ENCODE measurements at places on chromosomes 1 and 21. TPM values are rescaled to one million over a fixed set of nuclear protein-coding genes. Genes with fewer than 3 reads are reported as not detected.

Gene ITLN2
- total RNA-seq = not detected

Gene TGFBR3
- 7.5 TPM for total RNA-seq

Gene ZMPSTE24
- 21.2 TPM for total RNA-seq

Gene DNASE2B
- total RNA-seq = not detected

Gene SELENBP1
- total RNA-seq = not detected

Gene CD52
- 324 TPM for total RNA-seq

Gene TCHHL1
- total RNA-seq = not detected

Gene MAEL
- 0.29 TPM for total RNA-seq

Gene C4BPB
- 2.2 TPM for total RNA-seq

Gene SPRR4
- not detected for total RNA-seq

DNA sequence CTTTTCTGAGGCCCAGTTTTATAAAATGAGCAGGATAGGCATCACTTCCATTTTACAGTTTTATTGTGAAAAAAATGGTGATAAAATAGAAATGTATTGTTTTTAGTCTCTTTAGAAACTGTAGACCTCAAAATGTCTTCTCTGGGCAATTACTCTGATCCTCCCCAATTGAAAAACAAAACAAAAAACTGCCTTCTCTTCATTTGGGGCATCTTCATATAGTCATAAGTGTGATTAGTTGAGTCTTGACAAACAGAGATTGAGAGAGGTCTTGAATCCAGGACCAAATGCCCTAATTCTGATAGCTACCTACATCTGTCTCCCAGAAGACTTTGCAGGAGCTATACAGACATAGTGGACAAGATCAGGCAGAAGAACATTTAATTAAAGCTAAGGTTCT is 62.9 kb downstream of the LRRC8C start:
- H3K36me3 ChIP-seq = peaks cover 70% of the 10 kb centered on the region
- H3K27ac ChIP-seq = peak overlapping the region; percentile 65
- peaks cover 88% of the 10 kb centered on the region for H3K4me1 ChIP-seq
- no peak for DNase-seq
- no peak overlapping the region for H3K4me3 ChIP-seq
- no peaks in the 10 kb centered on the region for H3K27me3 ChIP-seq

GRCh38 chr1:212108981-212109380 is 73.4 kb downstream of the DTL start:
- H3K4me3 ChIP-seq = no peak overlapping the region
- H3K4me1 ChIP-seq = peaks cover 8% of the 10 kb centered on the region
- no peak overlapping the region for H3K27ac ChIP-seq
- no peak for DNase-seq
- no peaks in the 10 kb centered on the region for H3K27me3 ChIP-seq
- peaks cover 36% of the 10 kb centered on the region for H3K36me3 ChIP-seq

- H3K36me3 ChIP-seq = peaks cover 25% of the 10 kb centered on the region
- H3K27me3 ChIP-seq = no peaks in the 10 kb centered on the region
- peak; percentile 74 for DNase-seq
Measured at GRCh38 chr1:23799570-23800399, 769 bp downstream of the GALE start.

- peaks cover 54% of the 10 kb centered on the region for H3K27me3 ChIP-seq
- no peak overlapping the region for H3K4me3 ChIP-seq
- H3K27ac ChIP-seq = no peak overlapping the region
- H3K36me3 ChIP-seq = no peaks in the 10 kb centered on the region
- H3K4me1 ChIP-seq = peaks cover 9% of the 10 kb centered on the region
Measured at GRCh38 chr1:32896451-32896850, 4.7 kb downstream of the TMEM54 start.

- no peaks in the 10 kb centered on the region for H3K36me3 ChIP-seq
- peaks cover 13% of the 10 kb centered on the region for H3K4me1 ChIP-seq
- DNase-seq = no peak
- H3K27me3 ChIP-seq = no peaks in the 10 kb centered on the region
Measured at GRCh38 chr21:41973427-41973831, 19.6 kb upstream of the C2CD2 start.

- no peaks in the 10 kb centered on the region for H3K27me3 ChIP-seq
- no peak for DNase-seq
- peaks cover 8% of the 10 kb centered on the region for H3K36me3 ChIP-seq
- no peaks in the 10 kb centered on the region for H3K4me1 ChIP-seq
Measured at GRCh38 chr21:42567861-42568260, 54.2 kb downstream of the SLC37A1 start.

DNA sequence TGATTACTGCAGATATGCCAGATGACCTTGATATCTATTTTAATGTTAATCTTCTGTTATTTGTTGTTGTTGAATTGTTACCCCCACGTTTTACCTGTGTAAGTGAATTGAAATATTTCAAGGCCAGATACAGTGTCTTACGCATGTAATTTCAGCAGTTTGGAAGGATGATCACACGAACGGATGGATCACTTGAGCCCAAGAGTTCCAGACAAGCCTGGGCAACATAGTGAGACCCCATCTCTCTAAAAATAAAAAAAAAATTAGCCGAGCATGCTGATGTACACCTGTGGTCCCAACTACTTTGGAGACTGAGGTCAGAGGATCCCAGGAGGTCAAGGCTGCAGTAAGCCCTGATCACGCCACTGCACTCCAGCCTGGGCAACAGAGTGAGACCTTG is 32.2 kb downstream of the SDCCAG8 start:
- peak overlapping the region; percentile 88 for H3K27ac ChIP-seq
- no peaks in the 10 kb centered on the region for H3K27me3 ChIP-seq
- peaks cover 23% of the 10 kb centered on the region for H3K4me1 ChIP-seq
- peaks cover 58% of the 10 kb centered on the region for H3K36me3 ChIP-seq
- no peak overlapping the region for H3K4me3 ChIP-seq

DNA sequence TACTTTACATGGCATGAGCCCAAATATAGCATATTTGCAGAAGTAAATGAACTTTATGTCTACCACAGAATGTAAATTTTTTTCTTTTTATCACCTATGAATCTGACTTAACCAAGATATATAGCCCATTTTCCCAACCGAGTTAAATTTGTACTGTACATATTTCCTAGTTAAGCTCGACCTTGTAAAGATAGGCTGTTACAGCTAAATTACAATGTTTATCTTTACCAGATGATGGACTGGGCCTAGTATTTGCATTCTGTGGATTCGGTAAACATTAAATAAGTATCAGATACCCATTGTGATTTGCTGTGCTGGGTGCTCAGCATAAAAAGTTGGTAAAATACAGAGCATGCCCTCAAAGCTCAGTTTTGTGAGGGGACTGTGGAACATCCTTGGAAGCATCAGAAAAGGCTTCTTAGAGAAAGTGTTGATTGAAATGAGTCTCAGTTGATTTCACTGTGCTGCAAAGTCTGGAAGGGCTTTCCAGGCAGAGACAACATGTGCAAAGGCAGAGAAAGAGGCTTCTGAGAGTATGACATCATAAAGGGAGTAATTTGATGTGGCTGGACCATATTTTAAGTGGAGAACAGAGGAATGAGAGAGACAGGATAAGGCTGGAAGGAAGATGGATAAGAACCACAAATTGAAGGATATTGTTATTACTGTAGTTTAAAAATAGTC is 27.4 kb downstream of the MORC3 start:
- H3K4me1 ChIP-seq = peaks cover 3% of the 10 kb centered on the region
- peaks cover 31% of the 10 kb centered on the region for H3K36me3 ChIP-seq
- H3K4me3 ChIP-seq = no peak overlapping the region
- no peak for DNase-seq

DNA sequence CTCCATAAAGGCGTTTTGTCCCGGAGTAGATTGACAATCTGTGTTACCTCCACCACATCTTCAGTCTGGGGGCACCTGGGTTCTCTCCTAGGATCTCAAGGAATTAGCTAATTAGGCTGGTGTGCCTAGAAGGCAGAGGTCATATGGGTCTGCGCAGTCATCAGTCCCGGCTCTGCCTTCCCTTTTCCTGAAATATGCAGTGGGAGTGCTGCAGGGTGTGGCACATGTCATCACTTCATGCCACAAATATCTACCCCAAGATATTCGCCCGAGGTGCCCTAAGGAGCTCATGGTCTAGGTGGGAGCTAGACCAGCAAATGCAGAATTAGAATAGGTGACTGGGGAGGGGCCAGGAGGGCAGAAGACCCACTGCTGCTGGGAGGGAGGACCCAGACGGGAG is 42.9 kb downstream of the ACTL8 start:
- no peak for DNase-seq
- no peak overlapping the region for H3K4me3 ChIP-seq
- H3K27ac ChIP-seq = no peak overlapping the region
- H3K36me3 ChIP-seq = no peaks in the 10 kb centered on the region

GRCh38 chr1:109331113-109331512 is 24.3 kb upstream of the MYBPHL start:
- H3K27me3 ChIP-seq = no peaks in the 10 kb centered on the region
- H3K4me3 ChIP-seq = no peak overlapping the region
- no peaks in the 10 kb centered on the region for H3K4me1 ChIP-seq
- H3K27ac ChIP-seq = no peak overlapping the region
- peaks cover 8% of the 10 kb centered on the region for H3K36me3 ChIP-seq
- DNase-seq = no peak

DNA sequence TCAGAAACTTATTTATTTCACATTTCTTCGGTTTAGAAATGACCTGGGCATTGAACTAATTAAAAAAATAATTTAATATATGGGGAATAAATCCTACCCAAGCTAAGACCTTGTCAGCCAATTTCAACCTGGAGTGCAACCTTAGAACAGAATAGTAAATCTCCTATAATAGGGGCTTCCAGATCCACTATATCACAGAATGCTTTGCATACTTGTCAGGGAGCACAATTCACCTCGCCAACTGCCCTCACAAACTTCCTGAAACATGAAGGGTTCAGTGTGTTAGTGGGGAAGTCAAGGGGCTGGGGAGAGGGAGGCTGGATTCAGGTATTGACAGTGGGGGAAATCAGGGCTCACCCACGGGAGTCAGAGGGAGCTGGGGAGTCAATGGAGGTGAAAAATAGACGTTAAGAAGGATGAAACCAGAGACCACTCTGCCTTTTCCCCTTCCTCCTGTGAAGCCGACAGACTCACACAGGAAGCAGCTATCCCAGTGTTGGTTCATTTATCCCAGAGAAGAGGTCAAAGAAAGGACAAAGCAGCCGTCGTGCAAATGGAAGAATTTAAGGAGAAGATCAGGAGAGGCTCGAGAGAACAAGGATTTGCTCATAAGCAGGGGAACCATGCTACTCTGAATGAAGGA is 453.3 kb downstream of the NUF2 start:
- no peaks in the 10 kb centered on the region for H3K36me3 ChIP-seq
- H3K27me3 ChIP-seq = no peaks in the 10 kb centered on the region
- H3K4me3 ChIP-seq = no peak overlapping the region
- no peak overlapping the region for H3K27ac ChIP-seq
- no peak for DNase-seq
- H3K4me1 ChIP-seq = no peaks in the 10 kb centered on the region

GRCh38 chr1:98296681-98297080 is 364.8 kb upstream of the SNX7 start:
- H3K27me3 ChIP-seq = no peaks in the 10 kb centered on the region
- H3K27ac ChIP-seq = no peak overlapping the region
- no peak overlapping the region for H3K4me3 ChIP-seq
- DNase-seq = no peak
- no peaks in the 10 kb centered on the region for H3K4me1 ChIP-seq

GRCh38 chr1:179105393-179105792 is 23.5 kb downstream of the TOR3A start:
- H3K27ac ChIP-seq = no peak overlapping the region
- H3K4me3 ChIP-seq = no peak overlapping the region
- peak; percentile 7 for DNase-seq
- no peaks in the 10 kb centered on the region for H3K4me1 ChIP-seq
- no peaks in the 10 kb centered on the region for H3K27me3 ChIP-seq
- H3K36me3 ChIP-seq = peaks cover 6% of the 10 kb centered on the region

DNA sequence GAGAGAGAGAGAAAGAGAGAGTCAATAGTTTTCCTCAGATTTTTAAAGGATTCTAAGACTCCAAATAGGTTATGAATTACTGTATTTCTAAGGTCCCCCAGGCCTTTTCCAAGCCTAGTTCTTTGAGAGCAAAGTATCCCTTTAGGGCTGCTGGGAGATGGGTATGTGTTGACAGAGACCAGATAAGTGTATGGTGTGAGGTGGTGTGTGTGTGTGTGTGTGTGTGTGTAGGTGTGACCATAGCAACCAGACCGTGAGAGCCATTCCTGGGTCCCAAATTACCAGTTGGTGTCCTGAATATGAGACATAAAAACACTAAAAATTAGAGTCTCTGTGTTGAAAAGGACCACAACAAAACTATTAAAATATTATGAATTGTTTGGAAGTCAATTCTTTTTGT is 41.7 kb upstream of the DNAJC6 start:
- H3K27me3 ChIP-seq = peaks cover 34% of the 10 kb centered on the region
- no peaks in the 10 kb centered on the region for H3K36me3 ChIP-seq
- H3K4me3 ChIP-seq = no peak overlapping the region
- H3K4me1 ChIP-seq = peaks cover 17% of the 10 kb centered on the region
- no peak for DNase-seq
- no peak overlapping the region for H3K27ac ChIP-seq

DNA sequence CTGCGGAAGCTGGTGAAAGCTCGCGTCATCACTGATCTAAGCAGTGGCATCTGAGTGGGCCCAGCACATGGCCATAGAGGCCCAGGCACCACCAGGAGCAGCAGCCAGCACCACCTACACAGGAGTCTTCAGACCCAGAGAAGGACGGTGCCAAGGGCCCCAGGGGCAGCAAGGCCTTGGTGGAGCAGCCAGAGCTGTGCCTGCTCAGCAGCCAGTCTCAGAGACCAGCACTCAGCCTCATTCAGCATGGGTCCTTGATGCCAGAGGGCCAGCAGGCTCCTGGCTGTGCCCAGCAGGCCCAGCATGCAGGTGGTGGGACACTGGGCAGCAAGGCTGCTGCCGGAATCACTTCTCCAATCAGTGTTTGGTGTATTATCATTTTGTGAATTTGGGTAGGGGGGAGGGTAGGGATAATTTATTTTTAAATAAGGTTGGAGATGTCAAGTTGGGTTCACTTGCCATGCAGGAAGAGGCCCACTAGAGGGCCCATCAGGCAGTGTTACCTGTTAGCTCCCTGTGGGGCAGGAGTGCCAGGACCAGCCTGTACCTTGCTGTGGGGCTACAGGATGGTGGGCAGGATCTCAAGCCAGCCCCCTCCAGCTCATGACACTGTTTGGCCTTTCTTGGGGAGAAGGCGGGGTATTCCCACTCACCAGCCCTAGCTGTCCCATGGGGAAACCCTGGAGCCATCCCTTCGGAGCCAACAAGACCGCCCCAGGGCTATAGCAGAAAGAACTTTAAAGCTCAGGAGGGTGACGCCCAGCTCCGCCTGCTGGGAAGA is 3.2 kb upstream of the ARTN start:
- H3K27ac ChIP-seq = no peak overlapping the region
- H3K36me3 ChIP-seq = peaks cover 4% of the 10 kb centered on the region
- H3K4me3 ChIP-seq = no peak overlapping the region
- H3K27me3 ChIP-seq = peaks cover 19% of the 10 kb centered on the region
- DNase-seq = peak; percentile 49

- no peak overlapping the region for H3K27ac ChIP-seq
- peaks cover 54% of the 10 kb centered on the region for H3K36me3 ChIP-seq
- no peak overlapping the region for H3K4me3 ChIP-seq
- H3K27me3 ChIP-seq = no peaks in the 10 kb centered on the region
Measured at GRCh38 chr1:7988576-7988975, 27.1 kb downstream of the PARK7 start.
